ENCODE measurements at places on chromosomes 16 and 17.

- peak; percentile 40 for DNase-seq
Observed at GRCh38 chr17:7825206-7825990, 8.6 kb upstream of the KDM6B start.

GRCh38 chr17:62637809-62638208, 10.3 kb downstream of the MRC2 start:
- no peak for DNase-seq

GRCh38 chr16:10754941-10755340, 11.3 kb downstream of the NUBP1 start:
- no peak for DNase-seq

GRCh38 chr17:77779711-77780539, 178.6 kb upstream of the TNRC6C start:
- DNase-seq = no peak

- DNase-seq = no peak
Observed at GRCh38 chr16:12829096-12829888, 25.6 kb upstream of the CPPED1 start.

DNA sequence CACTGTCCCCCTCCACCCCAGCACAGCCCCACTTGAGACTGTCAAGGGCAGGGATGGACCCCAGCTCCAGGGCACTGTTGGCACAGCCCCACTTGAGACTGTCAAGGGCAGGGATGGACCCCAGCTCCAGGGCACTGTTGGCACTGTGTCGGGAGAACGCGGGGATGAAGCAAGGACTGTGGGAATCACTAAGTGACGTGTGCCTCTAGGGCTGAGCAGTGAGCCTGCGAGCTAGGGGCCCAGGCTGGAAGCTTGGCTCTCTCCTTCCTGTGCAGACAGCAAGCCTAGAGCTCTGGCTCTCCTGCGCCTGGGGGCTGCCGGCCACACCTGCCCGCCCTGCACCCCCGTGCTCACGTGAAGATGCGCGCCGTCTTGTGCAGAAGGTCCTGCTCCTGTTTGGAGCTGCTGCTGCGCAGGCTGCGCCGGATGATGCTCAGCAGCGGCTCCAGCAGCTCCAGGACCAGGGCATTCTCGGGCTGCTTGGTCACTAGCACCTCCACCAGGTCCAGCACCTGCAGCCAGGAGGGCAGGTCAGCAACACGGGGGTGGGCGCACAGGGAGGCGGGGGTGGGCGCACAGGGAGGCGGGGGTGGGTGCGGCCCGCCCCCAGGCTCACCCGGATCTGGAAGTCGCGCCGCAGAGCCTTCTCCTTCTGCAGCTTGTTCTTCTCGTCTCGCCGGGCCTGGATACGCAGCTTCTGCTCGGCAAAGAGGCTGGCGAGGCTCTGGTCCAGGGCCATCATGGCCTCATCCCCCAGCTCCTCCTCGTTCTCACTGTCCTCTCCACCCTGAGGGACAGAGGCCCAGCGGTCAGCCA, 10.8 kb downstream of the MYBBP1A start:
- DNase-seq = no peak

DNA sequence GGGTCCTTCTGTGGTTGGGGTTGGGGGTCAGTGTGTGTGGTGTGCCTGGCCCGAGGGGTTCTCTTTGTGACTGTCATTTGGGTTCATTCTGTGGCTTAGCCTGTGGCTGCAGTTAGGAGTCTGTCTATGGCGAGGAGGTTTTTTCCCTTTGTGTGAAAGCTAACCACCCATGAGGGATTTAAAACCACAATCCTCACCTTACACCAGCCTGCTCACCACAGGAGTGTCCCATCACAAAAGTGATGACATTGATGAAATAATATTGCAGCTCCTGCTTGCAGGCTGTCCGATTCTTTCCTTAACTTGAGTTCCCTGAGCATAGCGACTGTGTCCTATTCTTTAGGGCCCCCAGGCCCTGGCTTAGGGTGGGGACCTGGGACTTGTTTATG, 113.6 kb downstream of the RAP1GAP2 start:
- no peak for DNase-seq

DNA sequence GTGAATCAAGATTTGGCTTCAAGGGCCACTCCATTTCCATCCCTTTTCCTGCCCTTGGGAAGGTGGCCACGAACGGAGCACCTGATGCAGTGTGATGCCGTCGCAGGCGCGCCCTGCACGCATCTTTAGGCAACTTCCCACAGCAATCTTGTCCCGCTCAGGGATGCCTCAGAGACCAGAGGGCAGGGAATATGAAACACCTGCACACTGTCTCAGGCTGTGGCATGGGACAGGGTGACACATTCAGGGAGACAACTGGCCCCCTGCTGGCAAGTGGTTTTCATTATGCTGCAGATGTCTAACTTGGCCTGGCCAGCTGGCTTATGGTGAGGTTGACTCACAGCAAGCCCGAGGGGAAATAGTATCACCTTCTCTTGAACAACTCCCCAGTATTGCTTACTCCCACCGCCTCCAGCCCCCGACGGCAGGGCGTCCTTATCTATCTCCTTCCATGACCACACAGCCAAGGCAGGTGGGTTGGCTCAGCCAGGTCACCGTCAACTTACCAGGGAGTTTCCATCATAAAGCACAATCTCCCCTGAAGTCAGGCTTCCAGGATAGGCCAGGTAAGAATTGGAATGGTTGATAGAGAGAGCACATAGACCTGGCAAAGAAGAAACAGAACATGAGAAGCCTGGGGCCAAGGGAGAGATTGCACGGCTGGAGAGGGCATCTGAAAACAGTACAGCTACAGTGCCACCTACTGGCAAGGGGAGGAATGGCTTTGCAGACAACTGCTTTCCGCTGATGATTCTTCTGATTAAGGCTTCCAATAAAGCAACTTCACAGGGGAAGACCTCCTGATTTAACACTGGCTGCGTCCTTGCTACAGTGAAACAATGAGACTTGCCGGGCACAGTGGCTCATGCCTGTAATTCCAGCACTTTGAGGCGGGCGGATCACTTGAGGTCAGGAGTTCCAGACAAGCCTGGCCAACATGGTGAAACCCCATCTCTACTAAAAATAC, 21.1 kb downstream of the WIPI1 start:
- DNase-seq = peak; percentile 88

GRCh38 chr17:33751702-33752065, 458.6 kb upstream of the ASIC2 start:
- no peak for DNase-seq

- DNase-seq = no peak
Observed at GRCh38 chr16:57113664-57114063, 21.3 kb downstream of the CPNE2 start.

DNA sequence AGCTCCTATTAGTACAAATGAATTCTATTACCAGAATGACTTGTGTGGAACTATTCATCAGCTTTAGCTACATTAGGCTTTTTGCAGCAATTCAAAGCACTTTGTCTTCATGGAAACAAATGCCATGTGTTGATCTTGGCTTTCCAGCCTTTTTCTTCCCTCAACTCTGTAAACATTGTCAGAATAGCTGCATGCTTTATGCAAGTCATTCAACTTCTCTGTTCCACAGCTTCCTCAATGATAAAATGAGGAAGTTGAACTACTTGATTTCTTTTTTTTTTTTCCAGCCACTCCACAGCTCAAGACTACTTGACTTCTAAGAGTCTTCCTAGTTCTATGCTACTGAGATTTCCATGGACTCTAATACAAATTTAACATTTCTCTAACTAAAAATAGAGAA, 41.1 kb downstream of the KIAA0753 start:
- peak; percentile 49 for DNase-seq

- no peak for DNase-seq
Observed at GRCh38 chr17:79695797-79696609, 34.7 kb upstream of the ENPP7 start.

- no peak for DNase-seq
Observed at GRCh38 chr16:89038221-89038721, 55.4 kb upstream of the ACSF3 start.

DNA sequence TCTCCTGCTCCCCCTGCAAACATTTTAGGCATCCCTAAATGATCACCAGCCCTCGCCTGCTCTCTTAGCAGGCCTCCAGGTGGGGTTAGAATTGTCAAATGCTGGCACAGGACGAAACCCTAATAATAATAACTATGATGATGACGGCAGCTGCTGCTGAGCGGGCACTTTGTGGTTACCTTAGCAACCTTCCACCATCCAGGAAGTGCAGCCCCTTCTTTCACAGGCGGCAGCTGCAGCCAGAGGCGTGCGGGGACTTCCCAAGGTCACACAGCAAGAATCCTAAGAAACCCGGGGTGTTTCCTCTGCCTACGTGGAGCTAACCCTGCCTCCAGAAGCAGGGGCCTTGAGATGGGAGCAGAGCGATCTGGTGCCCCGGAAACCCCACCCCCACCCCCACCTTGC, 22.4 kb upstream of the EIF1 start:
- DNase-seq = peak; percentile 60

- DNase-seq = peak; percentile 16
Observed at GRCh38 chr17:81513372-81513752, 763 bp upstream of the ACTG1 start.

DNA sequence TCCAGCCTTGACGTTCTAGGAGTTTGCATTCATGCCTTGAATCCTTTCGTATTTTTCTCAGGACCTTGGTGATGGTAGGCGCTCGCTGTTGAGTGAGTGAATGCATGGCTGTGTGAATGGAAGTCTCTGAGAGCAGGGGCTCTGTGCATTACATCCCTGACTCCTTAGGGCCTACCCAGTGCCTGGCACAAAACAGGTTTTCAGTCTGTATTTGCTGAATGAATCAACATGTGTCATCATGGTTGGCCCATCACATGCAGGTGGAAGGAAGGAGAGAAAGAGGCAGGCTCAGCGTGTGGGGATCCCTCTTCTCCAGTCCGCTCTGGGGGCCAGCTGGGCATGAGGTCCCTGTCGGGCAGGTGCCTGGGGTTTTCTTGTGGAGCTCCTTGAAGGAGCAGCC, 8.7 kb downstream of the RAP1GAP2 start:
- DNase-seq = no peak

- peak; percentile 22 for DNase-seq
Observed at GRCh38 chr16:70252355-70252988, 732 bp upstream of the EXOSC6 start.

DNA sequence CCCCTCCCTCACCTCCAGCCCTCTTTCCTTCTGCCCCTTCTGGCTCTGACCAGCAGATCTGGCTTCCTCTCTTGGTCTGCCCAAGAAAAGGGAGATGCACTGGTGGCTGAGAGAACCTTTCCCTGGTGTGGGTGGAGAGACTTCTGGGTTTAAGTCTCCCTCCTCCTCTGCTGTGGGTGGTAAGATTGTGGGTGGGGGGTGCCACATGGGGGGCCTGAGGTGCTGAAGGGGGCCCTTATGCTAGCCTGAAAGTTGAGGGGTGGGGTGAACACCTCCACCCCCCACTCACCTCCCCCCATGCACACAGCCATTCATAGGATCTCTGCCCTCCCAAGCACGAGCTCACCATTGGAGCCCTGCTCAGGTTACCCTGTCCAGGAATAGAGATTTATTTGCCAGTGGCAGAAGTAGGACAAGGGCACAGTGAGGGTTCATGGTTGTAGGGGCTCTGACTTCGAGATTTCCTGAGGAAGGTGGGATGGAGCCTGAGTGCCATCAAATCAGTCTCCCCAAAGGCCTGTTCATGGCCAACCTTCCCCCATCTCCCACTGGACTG, 1.7 kb upstream of the STAC2 start:
- DNase-seq = no peak

DNA sequence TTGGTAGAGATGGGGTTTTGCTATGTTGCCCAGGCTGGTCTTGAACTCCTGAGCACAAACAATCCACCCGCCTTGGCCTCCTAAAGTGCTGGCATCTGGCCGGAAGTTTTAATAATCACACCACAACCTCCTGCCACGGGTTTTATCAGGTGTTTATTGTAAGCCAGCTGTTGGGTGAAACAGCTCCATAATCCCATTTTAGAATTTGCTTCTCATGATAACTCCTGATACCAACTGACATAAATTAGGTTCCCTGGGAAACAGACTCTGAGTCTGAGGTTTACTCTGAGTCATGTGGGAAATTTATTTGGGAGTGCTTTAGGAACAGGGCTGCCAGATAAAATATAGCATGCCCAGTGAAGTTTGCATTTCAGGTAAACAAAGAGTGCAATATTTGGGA, 122.6 kb upstream of the MED13 start:
- DNase-seq = peak; percentile 70

DNA sequence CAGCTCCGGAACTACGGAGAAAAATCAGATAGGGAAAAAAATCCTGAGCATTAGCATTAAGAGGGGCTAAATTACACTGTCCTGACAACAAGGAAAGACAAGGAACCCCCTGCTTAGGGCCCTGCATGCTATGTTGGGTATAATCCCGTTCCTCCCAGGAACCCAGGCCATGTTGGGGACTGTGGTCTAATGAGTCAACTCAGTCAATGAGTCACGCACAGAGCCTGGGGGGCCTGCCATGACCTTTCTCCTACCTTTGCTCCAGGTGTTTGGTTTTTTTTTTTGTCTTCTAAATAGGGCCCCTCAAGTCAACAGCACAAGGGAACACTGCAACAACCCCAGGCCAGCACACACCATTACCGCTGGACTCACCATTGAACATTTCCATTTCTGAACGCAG, 8.9 kb upstream of the ZNF200 start:
- no peak for DNase-seq

GRCh38 chr17:34883106-34884000, 77.9 kb downstream of the CCT6B start:
- peak; percentile 14 for DNase-seq

GRCh38 chr17:75153780-75154194, 525 bp downstream of the JPT1 start:
- DNase-seq = peak; percentile 29

- no peak for DNase-seq
Observed at GRCh38 chr17:565521-565920, 149.1 kb downstream of the VPS53 start.

DNA sequence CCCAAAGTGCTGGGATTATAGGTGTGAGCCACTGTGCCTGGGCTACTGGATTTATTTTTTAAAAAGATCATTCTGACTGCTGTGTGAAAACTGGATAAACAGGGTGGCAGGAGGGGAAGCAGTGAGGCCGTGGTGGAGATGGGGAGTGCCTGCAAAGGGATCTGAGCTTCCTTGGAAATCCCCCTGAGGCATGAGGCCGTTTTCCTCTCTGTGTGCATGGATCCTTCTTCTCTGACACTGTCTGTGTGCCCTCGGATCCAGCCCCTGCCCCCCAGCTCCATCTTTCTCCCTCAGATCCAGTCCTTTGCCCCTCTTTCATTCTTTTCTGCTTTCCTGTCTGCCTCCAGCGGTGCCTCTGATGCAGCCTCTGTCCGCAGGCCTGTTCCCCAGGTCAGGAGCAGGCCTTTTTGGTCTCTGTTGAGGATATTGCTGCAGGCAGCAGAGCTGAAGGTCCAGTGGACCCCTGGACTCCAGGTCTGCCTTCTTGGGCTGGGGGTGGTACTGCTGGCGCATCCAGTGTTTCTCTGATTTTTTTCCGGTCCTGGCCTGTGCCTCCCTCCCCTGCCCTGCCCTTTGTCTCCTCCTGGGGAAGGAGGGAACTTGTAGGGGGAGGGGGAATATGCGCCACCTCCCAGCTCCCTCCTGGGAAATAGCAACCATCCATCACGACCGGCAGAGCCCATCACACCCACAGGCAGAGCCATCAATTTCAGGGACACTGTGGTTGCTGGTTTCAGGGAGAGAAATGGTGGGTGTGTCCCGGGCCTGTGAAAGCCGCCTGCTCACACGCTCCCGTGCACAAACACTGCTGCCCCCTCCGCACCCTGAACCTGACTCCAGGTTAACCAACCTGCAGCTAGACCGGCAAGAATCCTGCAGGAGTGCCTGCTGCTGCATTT, 17.0 kb downstream of the MGAT5B start:
- no peak for DNase-seq

- no peak for DNase-seq
Observed at GRCh38 chr17:50167371-50167770, 1.6 kb downstream of the SGCA start.

Data from hematopoietic multipotent progenitor cell treated with erythropoietin and hydrocortisone succinate and interleukin-3 and kit ligand, for 8 days (in vitro differentiated cells).